ENCODE measurements at places on chromosomes 16 and 17. TPM values are rescaled to one million over a fixed set of nuclear protein-coding genes. Genes with fewer than 3 reads are reported as not detected.
A peak's percentile ranks its signal among the peaks of the same experiment; 100 is the strongest.

DNA sequence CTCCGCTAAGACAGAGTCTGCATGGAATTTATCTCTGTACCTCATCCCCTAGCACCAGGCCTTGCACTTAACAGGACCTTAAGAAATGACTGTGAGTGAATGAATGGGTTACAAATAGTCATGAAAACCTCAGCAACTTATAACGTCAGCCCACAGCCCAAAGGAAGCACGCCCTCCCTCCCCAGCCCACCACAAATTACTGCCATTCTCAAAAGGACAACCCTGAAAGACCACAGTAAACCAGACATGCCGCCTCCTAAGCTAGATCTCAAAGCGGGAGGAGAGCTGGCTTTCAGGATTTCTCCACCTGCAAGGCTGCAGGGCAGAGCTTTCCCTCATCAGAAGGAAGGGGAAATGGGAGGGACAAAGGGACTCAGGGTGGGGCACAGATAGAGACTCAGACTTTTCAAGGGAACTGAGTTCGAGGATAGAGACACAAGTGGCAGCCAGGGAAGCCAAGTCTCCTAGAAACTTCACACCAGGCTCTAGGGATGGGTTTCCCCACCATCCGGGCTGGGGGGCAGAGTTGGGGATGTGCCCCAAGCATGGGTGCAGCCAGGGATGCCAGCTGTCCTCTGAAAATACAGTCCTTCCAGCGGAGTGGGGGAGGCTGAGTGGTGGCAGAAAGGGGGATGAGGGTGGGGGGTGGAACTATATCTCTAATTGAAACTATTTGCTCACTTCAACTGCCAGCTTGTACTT, 56.7 kb downstream of the PLXDC1 start:
- DNase-seq, result peak; percentile 79

DNA sequence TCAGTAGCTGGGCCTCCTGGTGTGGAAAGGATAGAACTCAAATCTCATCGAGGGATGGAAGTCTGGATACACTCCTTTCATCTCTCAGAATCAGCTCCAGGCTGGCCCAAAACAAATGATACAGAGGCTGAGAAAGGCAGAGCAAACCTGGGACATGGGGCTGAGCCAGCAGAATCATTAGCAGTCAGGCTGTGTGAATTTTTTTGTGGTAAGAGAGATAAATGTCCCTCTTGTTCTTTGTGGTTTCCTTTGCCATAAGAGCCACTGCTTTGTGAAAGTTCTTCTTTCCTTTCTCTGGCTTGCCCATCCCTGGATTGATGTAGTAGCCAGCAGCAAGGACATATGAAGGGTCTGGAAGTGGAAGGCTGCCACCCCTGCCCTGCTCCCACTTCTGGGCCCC, 146.2 kb downstream of the CDH13 start:
- DNase-seq, result no peak

- DNase-seq, result peak; percentile 88
Measured at GRCh38 chr16:67666559-67667452, at the start of the genes C16orf86 and ENKD1. TSS of gene C16orf86 (plus strand) at chr16:67666814. CDS start at chr16:67666971, 157 bp downstream. TSS of gene ENKD1 (minus strand) at chr16:67666750. CDS start at chr16:67666442, 308 bp downstream.

GRCh38 chr17:76271669-76272540, 6.8 kb downstream of the UBALD2 start:
- peak; percentile 90 for DNase-seq

The USH1G gene
- not detected for total RNA-seq

- no peak for DNase-seq
Measured at GRCh38 chr16:10202649-10203048, 20.4 kb upstream of the GRIN2A start.

DNA sequence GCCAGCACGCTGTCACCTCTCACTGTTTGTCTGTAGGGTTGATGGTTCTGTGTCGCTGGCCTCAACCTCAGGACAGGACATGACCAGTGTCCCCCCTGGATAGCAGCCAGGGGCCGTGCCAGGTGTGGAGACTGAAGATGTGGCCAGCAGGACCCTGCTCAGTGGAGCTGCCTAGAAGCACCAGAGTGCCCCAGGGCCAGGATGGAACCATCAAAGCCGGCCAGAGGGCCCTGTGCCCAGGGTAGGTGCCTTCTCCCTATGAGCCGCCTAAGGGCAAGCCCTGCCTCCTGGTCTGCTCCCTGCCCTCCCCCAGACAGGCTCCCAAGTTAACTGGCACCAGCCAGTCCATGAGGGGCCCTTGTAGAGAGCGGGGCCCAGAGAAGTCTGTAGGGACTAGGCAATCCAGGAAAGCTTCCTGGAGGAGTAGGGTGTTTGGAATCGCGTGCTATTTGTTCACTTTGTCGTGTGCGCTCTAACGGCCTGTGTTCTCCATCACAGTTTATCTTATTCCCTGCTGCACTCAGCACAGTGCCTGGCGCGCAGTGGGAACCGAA, 546 bp upstream of the NDUFB10 start:
- no peak for DNase-seq

Measured in activated CD8-positive, alpha-beta T cell treated with anti-CD3 and anti-CD28 coated beads, Interleukin-2, amount 10 ng/mL, durations not matched to agents 7 days and 5 days (primary cell).